NAMALWA (cell line): ENCODE measurements at places on chromosomes 3 and 15.

DNA sequence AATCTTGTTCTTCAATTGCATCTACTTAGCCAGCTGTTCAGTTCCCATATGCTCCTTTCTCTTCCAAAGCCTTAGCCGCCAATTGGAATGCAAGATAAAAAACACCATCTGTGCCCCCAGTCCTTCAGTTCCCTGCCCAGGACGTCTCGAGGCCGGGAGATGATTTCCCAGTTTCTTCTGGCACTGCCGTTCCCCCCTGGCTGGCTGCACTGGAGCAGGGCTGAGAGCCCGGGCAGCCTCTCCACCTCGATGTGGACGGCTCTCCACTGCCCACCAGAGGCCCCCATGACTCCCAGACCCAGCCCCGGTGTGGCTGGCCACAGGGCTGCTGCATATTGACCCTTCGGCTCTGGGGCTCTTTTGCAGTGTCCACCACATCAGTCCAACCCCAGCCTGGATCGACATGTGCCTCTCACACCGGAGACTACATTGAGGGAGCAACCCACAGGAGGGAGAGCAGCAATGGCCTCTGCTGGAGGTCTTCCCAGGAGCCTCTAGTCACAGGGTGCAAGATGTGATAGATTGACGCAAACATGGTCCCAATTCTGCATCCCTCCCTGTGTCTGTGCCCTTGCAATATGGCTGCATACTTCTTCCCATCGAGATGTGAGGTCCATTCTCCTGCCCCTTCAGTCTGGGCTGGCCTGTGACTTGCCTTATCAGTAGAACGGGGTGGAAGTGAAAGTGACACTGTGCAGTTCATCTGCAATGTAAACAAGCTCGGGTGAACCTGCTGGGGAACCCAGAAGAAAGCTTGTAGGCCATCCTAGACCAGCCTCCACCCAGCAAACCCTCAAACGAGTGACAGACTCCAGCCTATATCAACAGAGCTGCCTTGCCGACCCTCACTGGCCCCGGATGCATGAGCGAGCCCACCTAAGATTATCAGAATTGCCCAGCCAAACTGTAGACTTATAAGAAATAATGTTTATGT is 52.3 kb upstream of the PRR20G start:
- no peak for DNase-seq

GRCh38 chr15:68434021-68434420 is 2.1 kb upstream of the ITGA11 start:
- no peak for DNase-seq

DNA sequence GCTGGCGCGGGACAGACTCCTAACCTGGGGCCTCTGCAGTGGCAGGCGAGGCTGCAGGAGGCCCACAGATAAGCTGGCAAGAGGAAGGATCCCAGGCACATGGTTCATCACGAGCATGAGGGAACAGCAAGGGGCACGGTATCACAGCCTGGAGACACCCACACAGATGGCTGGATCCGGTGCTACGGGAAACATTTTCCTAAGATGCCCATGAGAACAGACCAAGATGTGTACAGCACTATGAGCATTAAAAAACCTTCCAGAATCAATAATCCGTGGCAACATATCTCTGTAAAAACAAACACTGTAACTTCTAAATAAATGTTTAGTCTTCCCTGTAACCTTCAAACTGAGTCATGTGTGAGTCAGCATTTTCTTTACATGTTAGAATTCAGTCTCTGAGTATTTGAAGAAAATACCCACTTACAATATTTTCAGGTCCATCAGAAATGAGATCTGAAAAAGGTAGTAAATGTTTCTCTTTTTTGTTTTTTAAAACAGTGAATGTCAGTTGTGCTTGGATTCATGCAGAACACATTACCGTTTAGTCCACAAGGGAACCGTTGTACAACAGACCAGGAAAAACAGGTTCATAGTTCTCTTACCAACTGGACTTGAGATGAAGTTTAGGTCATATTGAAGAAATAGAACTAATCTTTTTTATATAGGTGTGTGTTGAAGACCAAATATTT is 75.9 kb downstream of the BOC start:
- no peak for DNase-seq

DNA sequence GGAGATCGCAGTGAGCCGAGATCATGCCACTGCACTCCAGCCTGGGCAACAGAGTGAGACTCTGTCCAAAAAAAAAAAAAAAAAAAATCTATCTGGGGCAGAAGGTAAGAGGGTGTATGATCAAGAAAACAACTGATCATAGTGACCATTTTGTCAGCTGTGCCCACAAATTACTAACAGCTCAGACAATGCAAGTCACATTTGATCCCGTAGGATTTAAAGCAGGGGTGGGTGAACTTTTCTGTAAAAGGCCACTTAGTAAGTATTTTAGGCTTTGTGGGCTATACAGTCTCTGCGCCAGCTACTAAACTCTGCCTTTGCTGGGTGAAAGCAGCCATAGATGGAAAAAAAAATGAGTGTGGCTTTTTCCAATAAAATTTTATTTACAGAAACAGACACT is 57.6 kb upstream of the ABI3BP start:
- DNase-seq: no peak

DNA sequence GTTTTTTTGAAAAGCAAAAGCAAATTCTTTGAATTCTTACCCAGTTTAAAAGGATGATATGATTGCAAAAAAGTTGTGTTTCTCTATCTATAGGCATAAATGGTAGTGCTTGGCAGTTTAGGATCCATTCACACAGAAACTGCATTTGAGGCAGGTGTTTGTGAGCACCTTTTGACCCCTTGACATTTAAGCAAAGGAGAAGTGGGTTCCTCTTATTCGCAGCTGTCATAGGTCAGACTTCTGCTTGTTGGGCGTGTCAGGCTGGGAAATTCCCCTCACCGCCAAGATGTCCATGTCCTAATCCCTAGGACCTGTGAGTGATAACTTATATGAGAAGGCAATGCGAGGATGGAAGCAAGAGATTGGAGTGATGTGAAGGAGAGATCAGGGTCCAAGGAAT is 67.4 kb downstream of the SH3GL3 start:
- no peak for DNase-seq

DNA sequence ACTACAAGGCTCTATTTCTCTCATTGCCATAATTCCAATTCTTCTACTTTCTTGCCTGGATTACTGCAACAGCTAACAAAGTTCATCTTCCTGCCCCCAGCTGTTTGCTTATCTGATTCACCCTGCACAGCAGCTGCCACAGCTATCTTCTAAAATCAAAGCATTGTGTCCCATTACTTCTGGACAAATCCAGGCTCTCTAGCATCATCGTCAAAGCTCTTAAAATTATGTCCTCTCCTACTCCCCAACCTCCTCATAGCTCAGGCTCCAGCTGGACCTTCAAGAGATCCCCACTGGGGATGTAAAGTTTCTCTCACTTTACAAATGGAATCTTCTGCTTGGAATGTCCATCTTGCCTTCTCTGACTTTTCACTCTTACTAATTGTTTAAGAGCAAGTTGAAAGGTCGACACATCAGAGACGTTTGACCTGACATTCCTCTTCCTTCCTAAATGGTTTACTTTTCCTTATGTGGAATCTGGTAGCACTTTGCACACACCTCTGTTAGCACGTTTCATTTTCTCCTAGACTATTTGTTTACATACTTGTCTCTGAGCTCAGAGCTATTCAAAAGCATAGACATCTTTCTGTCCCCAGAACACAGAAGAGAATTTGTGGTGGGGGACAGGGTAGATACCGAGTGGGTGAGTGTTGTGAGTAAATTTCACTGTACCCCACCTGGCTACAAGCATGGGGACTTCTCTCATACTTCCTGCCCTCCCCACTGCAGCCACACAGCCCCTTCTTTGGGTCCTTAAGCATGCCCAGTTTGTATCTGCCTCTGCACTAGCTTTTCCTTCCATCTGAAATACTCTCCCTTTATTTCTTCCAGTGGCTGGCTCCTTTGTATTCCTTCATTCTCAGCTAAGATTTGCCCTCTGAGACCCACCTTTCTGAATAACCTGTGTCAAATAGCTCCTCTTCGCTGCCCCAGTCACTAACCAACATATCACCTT is 77.9 kb downstream of the SERPINI1 start:
- no peak for DNase-seq

DNA sequence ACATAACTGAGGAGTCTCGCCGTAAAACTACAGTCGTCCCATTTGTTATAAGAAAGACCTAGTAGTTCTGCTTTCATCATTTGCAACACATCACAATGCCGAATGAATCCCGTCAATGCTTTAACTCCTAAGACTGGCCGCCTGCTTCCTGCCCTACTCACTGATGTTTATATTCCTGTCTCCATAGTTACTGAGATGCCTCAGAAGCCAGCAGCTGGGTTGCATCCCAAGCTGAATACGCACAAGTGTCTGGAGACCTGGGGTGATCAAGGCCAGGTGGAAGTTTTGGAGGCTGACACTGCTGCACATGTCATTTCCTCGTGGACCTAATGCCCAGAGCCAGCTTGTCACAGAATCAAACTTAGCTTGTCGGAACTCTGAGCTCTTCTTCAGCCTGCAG is 95.2 kb upstream of the UBE2E1 start:
- no peak for DNase-seq

- no peak for DNase-seq
Observed at GRCh38 chr3:134350266-134350665, 24.0 kb downstream of the AMOTL2 start.

DNA sequence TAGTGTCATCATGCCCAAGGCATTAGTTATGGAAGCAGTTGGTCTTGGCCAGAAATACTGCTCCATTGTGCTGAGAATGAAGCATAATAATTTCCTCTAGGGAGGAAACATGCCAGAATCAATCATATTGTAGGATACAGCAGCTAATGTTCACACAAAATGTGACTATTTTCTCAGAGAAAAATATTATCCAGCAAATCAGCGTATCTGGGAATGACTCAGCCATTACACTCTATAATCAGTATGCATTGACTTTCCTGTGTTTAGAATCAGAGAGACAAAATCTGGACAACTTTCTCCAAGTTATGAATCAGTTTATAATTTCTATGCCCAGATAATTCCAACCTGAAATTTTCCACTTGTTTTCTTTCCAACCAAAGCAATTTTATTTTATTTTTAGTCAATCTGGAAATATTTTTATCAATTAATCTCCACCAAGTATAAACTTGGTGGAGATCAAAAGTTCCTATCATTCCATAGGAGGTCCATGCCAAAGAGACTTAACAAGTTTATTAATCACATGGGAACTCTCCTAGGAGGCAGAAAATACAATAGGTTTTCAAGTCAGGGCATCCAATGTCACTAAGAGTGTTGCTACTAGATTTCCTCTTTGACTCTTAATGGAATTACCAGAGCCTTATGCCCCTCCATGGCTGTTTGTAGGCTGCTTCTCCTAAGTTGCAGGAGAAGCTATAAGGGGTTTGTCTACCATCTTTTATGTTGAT is 36.4 kb downstream of the SUCNR1 start:
- no peak for DNase-seq

GRCh38 chr3:23496165-23496564 is 293.0 kb downstream of the UBE2E2 start:
- no peak for DNase-seq

DNA sequence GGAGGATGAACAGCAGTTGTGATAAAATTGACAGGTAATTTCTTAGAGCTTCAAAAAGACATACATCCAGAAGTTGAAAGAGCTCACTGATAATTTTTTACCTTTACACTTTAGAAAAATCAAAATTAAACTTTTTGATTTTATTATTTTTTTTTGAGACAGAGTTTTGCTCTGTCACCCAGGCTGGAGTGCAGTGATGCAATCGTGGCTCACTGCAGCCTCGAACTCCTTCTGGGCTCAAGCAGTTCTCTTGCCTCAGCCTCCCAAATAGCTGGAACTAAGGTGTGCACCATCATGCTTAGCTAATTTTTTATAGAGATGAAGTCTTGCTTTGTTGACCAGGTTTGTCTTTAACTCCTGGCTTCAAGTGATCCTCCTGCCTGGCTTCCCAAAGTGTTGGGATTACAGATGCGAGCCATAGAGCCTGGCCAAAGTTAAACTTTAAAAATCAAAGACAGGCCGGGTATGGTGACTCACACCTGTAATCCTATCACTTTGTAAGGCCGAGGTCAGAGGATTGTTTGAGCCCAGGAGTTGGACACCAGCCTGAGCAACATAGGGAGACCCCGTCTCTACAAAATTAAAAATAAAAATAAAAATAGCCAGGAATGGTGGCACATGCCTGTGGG is 21.7 kb downstream of the PLA2G4F start:
- DNase-seq: no peak

GRCh38 chr3:149216193-149216869 is 5.3 kb downstream of the CP start:
- no peak for DNase-seq

GRCh38 chr15:74682954-74683353 is 12.9 kb downstream of the EDC3 start:
- DNase-seq: no peak

GRCh38 chr3:109071350-109072142 is 46.4 kb downstream of the MORC1 start:
- peak; percentile 9 for DNase-seq

GRCh38 chr15:88653200-88654064 is 14.6 kb downstream of the ISG20 start:
- DNase-seq: no peak
